Vagina (tissue), 2 donors: ENCODE measurements at places on chromosomes 7 and 10.

DNA sequence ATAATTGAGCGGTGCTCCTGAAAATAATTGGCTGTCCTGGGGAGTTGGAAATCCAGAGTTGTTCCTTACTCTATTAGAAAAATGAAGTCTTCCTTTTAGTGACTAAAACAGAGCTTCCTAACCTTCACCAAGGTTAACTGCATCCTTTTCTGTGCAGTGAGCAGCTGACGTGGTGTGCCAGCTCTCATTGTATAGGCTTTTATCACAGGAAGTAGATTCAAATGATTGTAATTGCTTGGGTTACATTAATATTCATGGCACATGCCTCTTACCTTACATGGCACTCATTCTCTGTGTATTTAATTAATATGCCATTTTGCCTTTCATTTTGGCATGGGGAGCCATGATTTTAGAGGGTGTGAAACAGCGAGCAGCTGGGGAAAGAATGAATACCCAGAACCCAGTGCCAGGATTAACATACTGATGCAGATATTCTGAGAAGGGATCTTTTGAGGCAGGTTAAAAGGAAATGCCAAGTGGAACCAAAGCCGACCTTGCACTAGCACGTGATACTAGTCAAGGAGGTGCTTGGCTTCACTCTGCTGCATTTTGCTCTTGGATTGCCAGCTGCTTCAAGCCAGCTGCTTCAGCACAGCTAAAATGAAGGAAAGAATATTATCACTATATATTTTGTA is 115.3 kb downstream of the ST7 start:
- DNase-seq, result no peak

- no peak for DNase-seq
These were observed 99.9 kb upstream of the FAM204A start for GRCh38 chr10:118442032-118442431.

DNA sequence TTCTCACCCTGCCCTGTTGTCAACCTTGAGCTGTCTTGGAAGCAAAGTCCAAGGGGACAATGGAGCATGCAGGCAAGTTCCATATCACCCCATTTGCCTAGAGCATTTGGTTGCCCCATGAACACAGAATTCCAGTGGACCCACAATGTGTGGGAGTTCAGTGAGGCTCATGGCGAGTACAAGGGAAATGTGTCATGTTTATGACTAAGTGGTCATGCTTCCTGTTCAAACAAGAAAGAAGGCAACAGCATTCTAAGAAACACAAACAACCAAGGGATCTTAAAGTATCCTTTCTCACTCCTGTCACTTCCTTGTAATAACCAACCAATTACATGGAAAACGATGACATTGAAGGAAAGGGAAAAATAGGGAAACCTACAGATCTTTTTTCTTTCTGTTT is 513.0 kb downstream of the INHBA start:
- DNase-seq, result no peak

DNA sequence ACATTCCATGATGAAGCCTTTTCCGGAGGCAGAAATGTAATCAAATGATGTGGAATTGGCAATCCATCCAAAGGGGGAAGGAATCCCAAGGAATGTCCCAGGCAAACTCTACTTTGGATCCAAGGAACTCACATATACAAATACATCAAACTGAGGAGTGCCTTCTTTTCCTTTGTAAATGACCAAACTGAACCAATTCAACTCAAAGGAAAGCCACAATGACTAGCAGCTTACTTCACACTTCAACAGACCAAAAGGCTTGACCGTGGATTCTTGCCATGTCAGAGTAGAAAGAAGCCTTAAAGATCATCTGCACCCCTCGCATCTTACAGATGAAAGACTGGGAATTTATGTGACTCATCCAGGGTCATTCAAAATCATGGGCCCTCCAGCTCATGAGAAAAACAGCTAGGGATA is 79.7 kb upstream of the MACROH2A2 start:
- no peak for DNase-seq

DNA sequence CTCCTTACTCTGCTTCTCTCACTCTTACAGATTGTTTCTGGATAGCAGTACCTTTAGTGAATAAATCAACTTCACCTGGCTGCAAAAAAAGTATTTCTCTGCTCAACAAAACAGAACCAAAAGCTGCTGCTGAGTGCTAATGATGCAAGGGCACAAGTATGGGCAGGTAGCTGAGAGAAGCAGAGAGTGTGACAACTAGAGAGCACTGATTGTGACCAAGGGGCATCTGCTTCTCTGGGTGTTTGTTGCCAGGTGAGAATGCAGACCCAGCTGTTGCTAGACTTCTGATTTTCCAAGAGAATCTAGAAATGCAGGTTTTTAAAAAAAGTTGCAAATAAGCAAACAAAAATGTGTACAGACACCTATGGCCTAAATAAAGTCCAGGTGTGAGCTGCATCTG is 25.3 kb upstream of the PPIF start:
- no peak for DNase-seq

DNA sequence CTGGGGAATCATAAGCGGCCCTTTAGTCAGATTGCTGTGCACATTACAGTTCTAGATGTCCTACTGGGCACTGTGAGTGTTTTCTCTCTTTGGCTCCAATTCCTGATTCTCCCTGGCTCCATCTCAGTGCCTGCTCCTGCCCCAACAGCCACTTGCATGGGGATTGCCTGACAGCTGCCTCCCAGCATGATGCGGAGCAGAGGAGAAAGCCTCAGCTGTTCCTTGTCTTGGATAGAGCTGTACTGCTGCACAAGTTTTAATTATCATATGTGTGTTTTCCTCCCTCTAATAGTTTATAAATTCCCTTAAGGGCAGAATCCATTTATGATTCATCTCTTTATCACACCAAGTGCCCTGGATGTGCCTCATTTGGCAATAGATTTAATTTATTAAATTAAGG is 285.8 kb upstream of the COBL start:
- DNase-seq, result no peak

DNA sequence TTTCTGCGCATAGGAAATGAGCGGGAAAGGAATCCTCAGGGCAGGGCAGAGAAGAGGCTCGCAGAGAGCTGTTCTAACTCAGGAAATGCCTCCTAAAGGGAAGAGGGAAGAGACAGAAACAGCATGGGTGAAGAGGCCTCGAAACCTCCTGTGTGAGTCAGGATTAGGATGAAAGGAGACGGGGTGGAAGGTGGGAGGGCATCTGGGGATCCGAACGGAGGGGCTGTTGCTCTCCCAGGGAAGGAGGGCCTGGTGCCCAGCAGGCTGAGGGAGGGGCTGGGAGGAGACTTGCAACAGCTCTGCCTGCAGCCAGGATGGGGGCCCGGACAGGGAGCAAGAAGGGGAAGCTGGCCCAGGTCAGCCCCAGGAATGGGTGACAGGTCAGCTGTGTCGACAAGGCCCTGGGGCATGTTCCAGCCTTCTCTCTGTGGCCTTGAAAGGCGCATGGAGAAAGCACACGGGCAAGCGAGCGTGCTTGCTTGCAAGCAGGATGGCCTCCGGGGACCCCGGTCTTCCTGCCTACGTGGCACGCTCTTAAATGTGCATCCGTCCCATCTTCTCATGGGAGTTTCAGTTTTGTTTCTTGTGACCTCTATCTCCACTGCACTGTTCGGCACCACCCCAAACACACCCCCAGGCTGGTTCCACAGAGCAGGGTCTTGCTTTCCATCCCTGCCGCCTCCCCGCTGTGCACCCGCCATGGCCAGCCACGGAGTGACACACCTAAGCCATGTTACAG is 63.5 kb downstream of the HIPK2 start:
- DNase-seq, result no peak

GRCh38 chr10:22934726-22935125 is 6.9 kb downstream of the ARMC3 start:
- DNase-seq, result no peak

DNA sequence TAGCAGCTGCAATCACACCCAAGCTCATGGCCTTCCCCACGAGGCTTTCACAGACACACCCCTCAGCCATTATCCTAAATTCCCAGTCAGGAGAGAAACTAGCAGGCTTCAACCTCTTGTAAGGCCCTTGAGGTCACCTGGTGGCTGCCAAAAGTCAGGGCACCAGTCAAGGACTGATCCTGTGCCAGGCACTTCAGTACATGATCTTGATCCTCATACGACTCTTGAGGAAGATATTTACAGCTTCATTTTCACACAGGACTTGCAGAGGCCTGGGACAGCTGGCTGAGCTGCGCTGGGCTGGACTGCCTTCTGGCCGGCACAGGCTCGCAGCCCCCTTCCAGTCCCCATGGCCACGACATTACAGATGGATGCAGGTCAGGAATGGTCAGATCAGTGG is 8.8 kb downstream of the PDAP1 start:
- DNase-seq, result no peak

GRCh38 chr10:4748491-4749270 is 77.3 kb upstream of the AKR1E2 start:
- DNase-seq, result no peak

DNA sequence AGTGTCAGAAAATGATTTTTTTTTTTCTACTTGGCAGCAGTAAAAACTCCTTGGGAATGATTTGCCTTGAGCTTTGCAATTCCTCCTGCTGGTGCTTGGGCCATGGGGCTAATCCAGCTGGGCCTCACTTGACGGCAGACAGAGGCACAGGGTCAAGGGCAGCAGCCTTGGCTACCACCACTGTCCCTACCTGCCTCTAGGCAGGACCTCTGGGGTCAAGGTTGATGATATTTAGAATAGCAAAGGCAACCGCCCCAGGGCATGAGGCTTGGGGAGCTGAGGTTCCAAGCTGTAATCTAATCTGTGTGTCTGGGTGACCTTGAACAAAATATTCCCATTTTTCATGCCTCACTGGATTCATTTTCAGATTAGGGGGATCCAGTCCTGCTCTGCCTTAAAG is 327.4 kb downstream of the PLXNA4 start:
- DNase-seq, result no peak

DNA sequence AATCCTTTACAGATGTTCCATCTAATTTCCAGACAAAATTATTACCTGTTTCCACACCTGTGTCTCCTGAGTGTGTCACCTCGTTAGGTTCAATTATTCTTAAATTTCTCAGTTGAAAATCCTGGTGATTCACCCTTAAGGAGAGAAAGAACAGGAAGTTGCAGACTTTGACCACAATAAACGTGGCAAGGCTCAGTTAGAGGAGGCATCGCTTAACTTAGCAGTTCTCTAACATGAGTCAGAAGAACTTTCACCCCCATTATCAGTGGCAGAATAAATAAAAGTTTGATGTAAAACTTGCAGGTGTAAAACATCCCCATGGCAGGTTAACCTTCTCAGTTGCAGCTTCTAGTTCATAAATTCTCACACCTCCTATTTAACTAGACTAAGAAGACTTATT is 8.3 kb downstream of the XPNPEP1 start:
- DNase-seq, result no peak

DNA sequence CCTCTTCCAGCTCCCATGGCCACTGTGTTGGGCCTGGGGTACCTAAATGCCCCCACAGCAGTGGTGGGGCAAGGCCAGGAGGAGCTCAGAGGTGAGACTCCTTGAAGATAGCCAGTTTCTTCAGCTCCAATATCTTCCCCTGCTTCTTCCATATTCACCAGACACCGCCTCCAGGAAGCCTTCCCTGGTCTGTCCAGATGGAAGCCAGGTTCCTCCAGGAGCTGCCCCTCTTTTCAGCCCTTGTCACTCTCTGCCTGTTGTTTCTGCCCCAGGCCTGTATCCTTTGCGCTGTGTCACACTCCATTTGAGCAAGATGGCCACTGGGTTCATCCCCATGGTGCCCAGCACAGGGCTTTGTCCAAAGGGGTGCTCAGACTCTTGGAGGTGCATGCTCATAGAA is 127.7 kb downstream of the MYL10 start:
- no peak for DNase-seq

- no peak for DNase-seq
These were observed 69.0 kb downstream of the ZNF783 start for GRCh38 chr7:149330914-149331567.

GRCh38 chr10:79910344-79910743 is 38.6 kb downstream of the SFTPD start:
- DNase-seq, result no peak
